Activated CD4-positive, CD25-positive, alpha-beta regulatory T cell treated with anti-CD3 and anti-CD28 coated beads, Interleukin-2, amount 50 U/mL, for 24 hours (primary cell): ENCODE measurements at places on chromosomes 13 and 19.

DNA sequence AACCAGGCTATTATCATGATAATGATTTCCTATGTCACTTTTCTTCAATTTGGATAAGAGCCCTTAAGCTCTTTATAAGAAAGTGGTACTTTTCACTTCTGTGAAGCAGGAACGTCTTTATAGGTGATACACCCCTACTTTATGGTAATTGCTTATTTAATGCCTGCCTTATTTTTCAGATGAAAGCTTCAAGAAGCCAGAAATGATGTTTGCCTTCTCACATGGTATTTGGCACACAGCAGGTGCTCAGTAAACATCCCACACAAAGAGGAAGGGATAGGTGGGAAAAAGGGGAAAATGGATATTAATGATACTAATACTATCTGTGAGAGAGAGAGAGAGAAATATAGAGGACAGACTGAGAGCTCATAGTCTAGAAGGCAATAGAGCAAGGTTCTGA, 29.0 kb upstream of the WASF3 start:
- ATAC-seq = no peak

DNA sequence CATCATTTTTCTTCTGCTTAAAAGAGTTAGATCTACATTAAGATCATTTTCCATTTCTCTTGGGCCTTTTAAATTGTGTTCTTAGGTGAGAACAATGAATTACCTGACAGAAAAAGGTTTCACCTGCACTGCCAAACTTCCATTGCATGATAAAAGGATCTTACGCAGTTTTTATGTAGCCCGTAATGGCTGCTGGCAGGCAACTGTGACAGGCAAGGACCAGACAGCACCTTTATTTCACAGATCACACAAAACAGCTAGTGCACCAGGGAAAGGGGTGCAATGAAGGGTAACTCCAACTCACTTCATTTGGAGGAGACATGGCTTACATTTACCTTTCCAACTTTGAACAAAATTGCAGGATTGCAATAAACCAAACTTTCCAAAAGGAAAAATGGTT, 159.8 kb downstream of the SLITRK1 start:
- no peak for ATAC-seq

- ATAC-seq = peak; percentile 62
Measured at GRCh38 chr19:9934132-9934950, 2.0 kb downstream of the OLFM2 start.

DNA sequence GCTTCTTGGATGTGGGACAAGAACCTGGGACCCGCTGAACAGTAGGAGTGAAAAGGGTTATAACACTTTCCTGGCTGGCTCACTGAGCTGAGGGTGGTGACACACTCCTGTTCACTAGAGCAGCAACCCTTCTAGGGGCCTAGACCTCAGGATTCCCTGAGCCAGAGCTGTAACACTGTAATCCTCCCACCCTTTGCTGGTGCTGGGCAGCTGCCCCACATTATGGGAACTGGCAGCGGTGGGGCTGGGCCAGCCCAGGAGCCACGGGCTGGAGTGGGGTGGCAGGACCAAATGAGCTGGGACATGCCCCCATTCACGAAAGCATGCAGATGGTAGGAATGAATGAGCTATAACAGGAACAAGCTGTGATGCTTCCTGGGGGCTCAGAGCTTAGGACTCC, 110.6 kb downstream of the B3GLCT start:
- ATAC-seq = no peak

DNA sequence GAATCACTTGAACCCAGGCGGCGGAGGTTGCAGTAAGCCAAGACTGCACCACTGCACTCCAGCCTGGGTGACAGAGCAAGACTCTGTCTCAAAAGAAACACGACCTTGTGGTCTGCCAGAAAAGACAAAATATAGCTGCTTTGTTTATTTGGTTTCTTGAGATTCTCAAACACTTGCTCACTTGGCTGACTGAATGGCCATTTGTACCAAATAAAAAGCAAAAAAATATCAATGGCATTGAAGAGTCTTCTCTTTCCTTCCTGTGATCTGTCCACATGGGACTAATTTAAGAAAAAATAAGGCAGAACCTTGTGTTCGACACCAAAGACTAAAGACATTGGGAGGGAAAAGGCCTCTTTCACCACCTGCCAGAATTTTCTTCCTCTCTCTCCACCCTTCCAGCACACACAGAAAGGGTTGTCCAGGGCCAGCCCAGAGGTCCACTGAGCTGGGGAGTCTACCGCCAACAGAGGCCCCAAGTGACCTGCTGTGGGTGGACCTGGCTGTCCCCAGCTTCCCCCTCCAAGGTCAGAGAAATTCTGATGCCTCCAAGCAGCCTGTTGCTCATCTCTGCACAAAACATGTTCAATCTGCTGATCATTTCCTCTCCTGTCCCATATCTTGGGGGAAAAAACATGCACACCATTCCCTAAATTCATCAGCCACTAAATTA, 5.9 kb downstream of the BRME1 start:
- no peak for ATAC-seq

DNA sequence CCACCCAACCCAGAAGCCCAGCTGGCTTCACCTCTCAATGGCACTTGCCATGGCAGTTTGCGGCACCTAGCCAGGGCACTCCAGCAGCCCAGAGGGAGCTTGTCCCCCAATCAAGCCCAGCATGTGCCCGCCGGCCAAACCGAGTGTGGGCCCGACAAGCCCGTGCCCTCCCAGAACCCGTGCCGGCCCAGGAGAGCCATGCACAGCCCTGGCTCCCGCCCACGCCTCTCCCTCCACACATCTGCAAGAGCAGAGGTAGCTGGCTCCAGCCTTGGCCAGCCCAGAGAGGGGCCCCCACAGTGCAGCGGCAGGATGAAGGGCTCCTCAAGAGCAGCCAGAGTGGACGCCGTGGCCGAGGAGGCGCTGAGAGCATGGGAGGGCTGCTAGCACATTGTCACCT, 2278.0 kb upstream of the PCDH20 start:
- no peak for ATAC-seq

- no peak for ATAC-seq
Measured at GRCh38 chr13:35699825-35700510, 223.5 kb upstream of the MAB21L1 start.

DNA sequence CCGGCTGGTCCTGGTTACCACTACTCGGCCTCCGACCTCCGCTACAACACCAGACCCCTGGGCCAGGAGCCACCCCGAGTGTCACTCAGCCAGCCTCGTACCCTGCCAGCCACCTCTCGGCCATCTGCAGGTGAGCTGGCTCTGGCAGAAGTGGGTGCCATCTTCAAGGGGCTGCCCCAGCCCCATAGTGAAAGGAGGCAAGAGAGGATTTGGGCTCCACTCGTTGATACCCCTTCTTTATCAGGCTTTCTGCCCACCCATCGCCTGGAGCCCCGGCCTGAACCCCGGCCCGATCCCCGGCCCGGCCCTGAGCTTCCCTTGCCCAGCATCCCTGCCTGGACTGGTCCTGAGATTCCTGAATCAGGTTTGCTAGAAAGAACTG, 7.1 kb downstream of the LTBP4 start:
- ATAC-seq = no peak

DNA sequence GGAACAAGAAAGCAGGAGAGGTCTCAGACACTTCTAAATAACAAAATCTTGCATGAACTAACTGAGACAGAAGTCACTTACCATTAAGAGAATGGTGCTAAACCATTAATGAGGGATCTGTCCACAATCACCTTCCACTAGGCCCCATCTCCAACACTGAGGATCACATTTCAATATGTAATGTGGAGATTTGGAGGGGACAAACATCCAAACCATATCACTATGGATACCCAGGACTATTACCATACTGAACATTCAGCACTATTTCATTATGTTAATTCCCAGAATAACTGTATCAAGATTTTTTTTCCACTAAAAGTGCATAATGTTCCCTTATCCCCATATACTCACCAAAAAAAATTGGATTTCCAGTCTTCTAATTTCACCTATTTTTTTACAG, 491.8 kb downstream of the LMO7 start:
- ATAC-seq = no peak

DNA sequence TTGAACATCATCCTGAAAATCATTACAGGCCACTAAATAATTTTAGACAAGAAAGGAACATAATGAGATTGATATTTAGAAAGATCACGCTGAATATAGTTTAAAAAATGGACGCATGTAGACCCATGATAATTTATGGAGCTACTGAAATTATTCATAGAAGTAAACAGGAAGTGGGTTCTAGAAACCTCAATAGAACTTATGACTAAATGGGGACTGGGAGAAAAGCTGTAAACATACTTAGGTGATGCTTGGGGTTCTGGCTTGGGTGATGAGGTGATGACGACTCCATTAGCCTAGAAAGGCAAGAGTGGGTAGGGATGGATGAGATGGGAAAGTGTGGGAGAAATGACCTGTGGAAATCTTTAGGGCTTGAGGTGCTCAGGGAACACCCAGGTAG, 484.0 kb downstream of the MYO16 start:
- no peak for ATAC-seq

DNA sequence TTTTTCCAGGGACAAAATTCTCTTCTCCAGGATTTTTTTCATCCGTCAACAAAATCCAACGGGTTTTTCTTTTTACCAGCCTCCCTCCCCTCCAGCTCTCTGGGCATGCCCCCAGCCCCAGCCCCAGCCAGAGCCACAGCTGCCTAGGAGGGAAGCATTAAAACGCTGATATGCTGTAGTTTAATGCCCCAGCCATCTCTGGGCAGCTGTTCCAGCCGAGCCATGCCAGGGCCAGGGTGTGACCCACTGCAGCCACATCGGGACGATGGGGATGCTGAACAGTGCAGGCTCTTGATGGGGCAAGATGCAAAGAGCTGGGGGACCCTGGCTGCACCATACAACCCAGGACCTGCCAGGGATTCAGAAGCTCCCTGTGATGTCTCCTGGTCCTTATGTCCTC, 32.1 kb downstream of the TSHZ3 start:
- no peak for ATAC-seq

GRCh38 chr13:38090913-38091312, 221.3 kb upstream of the TRPC4 start:
- ATAC-seq = no peak

- no peak for ATAC-seq
Measured at GRCh38 chr13:94033098-94033497, 446.4 kb downstream of the DCT start.
